G401 (cell line): ENCODE measurements at places on chromosomes 7 and 10. TPM values are rescaled to one million over a fixed set of nuclear protein-coding genes. Genes with fewer than 3 reads are reported as not detected.
A peak's percentile ranks its signal among the peaks of the same experiment; 100 is the strongest.

DNA sequence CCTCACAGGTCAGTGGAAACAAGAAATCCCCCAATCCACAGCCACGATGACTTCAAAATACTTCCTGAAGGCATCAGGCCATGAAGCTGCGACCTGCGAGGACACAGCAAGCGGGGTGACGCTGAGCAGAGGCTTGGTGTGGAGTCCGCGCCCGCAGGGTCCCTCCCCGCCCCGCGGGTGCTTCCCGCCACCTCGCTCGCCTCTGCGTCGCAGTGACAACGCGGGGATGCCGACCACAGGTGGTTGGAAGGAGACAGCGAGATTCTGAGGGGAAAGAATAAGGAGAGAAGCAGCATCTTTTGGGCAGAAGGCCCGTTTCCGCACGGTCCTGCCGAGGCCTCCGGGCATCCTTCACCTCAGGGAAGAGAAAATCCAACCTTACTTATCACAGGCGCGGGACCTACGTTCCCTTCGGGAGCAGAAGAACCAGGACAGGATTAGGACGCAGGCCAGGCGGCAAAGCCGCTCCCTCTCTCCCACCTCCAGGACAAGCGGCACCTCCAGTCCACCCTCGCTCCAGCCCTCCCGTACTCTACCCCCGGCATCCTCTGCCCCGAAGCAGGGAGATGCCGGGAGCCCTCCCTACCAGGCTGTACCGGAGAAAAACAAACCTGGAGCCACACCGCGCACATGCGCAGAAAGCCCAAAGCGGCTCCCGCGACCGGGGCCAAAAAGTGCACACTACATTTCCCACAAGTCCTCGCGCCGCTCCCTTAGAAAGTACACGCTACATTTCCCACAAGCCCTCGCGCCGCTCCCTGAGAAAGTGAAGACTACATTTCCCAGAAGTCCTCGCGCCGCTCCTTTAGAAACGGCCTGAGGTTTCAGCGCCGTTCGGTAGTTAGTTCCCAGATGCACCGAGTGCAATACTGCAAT is 85.9 kb downstream of the ZNF33B start:
- DNase-seq, result peak; percentile 97

DNA sequence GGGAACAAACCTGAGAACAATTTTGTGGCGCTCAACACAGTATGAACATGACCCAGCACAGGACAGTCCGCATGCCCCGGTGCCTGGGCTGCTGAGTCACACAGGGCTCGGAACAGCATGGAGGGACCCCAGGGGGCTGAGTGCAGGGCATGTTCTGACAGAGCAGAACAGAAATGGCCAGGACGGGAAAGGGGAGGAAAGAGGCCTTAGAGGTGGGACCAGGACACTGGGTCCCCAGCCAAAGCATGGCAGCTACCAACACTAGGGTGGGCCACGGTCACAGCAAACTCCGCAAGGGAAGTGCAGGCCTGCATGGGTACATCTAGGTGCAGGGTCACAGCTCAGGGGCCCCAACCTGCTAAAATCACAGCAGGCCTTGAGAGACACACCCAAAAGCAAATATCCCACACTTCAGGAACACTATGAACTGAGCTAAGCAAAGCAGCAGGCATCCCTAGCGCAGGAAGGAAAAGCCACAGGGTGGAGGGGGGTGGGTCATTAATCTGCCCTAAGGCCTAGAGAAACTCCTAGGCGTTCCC is 5.6 kb downstream of the IMPDH1 start:
- DNase-seq, result no peak

DNA sequence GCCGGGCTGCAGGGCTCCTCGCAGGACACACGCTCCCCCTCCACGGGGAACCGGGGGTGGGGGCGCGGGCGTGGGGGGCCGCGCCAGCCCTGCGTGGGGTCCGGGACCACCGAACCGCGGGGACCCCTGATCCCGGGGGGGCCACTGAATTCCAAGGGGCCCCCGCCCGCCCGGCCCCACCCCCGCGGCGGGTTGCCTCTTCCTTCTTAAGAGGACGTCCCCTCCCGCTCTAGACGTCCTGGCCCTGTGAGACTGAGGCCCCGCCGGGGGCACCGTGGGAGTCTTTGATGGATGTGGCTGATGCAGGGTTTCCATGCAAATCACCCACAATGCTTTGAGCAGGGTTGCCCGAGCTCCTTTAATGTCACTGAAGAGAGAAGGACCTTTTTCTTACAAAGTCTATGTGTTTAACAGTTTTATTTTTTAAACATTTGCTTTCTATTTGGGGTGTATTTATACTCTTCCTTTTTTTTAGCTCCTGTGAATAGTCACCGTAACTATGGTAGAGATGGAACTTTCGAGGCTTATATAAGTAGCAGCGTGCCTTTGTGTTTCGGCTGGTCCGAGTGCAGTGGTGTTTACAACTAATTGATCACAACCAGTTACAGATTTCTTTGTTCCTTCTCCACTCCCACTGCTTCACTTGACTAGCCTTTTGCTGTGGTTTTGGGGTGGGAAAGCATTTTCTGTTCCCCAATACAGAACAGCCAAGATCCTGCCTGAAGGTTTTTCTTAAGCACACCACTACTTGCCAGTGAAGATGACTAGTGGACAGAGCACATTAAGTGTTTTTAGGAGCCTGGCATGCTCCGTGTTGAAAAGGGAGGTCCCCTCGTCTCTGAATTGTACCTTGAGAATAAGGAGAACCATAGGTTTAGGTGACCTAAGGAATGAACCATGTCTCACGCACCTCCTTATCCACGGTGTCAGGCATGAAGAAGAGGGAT is 44.8 kb downstream of the PDIA4 start:
- peak; percentile 87 for DNase-seq

Gene MRPL32
- 84.9 and 111 TPM in 2 replicates for total RNA-seq

DNA sequence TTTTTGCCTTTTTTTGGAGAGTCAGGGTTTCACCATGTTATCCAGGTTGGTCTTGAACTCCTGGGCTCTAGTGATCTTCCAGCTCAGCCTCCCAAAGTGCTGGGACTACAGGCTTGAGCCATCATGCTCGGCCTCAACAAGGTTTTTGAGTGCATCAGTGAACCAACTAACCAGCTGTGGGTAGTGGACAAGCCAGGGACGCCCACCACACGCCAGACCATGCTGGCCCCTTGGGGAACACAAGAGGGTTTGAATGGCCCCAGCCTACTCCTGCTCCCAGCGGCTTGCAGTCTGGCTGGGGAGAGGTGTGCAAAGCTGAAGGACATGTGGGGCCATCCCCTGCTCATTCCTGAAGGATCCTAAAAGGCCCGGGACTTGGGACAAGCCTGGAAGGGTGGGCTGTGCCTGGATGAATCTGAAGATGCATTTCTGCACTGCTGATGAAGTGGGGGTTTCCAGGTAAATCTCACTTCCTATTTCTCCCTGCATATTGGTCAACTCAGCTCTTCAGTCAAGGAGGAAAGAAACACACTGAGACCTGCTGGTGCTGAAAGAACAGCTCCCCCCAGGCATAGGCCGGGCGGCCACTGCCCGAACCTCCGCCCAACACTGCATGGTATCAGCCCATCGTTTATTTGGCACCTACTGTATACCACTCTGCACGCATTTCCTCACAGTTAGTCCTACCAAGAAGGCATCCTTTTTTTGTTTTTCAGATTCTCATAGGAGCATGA is 6.9 kb downstream of the MMD2 start:
- DNase-seq, result no peak

DNA sequence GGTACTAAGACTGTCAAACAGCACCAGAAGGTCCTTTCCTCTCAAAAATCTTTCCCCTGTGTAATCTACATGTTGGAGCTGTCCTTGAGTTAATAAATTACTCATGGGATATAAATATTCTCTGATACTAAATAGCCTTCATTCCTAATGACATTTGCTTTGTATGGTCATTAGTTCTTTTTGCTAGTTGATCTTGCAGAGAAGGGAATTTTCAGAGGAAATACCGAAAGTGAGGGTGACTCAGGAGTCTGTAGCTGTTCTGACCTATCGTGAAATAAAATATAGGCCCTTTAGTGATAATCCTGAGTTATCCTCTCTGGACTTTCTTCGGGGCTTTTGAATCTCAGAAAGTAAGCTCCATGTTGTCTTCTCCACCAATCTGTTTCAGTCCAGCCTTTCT is 19.4 kb upstream of the CLDN12 start:
- DNase-seq, result no peak

DNA sequence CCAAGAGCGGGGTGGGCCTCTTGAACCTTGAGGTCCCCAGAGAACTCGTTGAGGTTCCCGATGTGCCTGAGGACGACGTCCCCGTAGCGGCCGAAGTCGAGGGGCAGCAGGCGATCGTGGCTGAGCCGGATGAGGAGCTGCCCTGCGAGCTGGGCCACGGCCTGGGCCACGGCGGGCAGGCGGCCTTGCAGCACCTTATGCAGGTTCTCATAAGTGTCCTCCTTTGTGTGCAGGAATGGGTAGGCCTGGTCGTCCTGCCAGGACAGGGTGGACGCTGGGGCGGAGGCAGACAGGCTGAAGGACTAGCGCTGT is 14.2 kb downstream of the TFR2 start:
- no peak for DNase-seq

DNA sequence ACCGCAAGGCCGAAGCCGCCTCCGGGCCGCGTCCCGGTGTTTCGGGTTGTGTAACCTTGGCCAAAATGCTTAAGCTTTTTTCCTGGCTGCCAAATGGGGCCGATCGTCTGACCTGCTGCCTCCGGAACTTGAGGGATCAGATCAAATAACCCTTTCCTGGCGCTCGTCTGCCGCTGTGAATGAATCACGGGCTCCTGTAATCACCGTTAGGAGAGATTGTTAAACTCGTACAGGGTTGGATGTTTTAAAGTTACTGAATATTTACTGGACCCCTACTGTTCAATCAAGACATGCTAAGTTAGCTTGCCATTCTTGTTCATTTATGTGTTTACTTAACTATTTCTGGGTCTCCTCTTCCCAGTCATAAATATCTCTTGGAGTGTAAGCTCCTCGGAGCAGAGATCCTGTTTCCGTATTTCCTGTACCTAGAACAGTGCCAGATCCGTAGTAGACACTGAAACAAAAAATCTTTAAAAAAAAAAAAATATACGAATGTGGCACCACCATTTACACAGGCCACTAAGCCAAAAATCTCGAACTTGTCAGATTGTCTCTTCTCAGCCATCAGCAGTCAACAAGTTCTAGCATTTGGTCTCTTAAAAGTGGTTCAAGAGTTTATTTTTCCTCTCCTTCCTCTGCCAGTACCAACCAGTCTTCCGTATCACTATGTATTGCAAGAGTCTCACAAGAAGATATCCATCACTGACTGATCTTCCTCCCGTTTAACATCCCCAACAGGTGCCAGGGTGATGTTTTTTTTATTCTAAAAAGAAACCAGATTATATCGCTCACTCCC is 650 bp upstream of the TM9SF3 start:
- peak; percentile 73 for DNase-seq

GRCh38 chr7:99990460-99990852 is 14.6 kb upstream of the AZGP1 start:
- DNase-seq, result peak; percentile 56

Gene TYSND1
- total RNA-seq, result 29.9 and 30.4 TPM in 2 replicates
